ENCODE measurements at places on chromosomes 12 and 14. TPM values are rescaled to one million over a fixed set of nuclear protein-coding genes. Genes with fewer than 3 reads are reported as not detected.

KRT75 gene
- not detected for total RNA-seq

CCDC177 gene
- under 0.01 TPM for total RNA-seq

SMOC1 gene
- total RNA-seq, result 2.2 TPM

CATSPERB gene
- total RNA-seq, result not detected

TMEM119 gene
- 42.8 TPM for total RNA-seq

KERA gene
- total RNA-seq, result not detected

MYH6 gene
- not detected for total RNA-seq

RHOJ gene
- total RNA-seq, result 5.3 TPM

PTPRB gene
- 1.7 TPM for total RNA-seq
